ENCODE measurements at places on chromosomes 13 and 19.
A peak's percentile ranks its signal among the peaks of the same experiment; 100 is the strongest.

DNA sequence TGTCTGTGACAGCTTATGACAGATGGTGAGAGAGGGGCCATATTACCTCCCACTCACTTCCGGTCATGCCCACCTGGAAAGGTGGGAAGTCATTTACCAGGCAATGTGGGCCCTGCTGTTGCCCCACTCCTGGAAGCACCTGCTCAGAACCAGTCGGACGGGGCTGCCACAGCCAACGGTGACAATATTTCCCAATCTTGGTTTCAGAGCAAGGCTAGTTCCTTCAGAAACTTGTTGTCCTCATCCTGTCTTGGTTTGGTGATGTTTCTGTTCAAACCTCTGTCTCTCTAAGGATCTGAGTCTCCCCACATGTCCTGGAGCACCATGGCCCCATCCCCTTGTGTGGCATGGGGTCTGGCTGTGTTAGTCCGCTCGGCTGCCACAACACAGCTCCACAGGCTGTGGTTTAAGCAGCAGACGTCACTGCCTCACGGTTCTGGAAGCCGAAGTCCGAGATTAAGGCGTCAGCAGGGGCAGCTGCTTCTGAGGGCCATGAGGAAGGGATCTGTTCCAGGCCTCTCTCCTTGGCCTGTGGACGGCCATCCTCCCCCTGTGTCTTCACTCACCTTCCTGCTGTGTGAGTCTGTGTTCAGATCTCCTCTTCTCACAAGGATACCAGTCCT is 31.5 kb upstream of the SLC15A1 start:
- no peak for ATAC-seq

GRCh38 chr19:28468701-28469459 is 744.1 kb downstream of the UQCRFS1 start:
- ATAC-seq = no peak

DNA sequence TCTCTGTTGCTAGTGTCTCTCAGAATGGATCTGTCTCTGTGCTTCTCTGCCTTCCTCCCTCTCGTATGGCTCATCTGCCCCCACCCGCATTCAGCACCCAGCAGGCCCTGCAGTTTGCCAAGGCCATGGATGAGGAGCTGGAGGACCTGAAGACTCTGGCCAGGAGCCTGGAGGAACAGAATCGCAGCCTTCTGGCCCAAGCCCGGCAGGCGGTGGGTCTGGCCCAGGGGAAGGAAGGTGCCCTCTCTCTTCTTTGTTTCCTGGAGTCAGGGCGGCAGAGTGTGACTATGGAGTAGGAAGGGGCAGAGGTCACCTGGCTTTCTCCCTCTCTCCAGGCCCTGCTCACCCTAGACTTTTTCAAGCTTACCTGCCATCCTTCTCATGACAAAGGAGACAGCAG is 10.9 kb downstream of the KASH5 start:
- no peak for ATAC-seq

GRCh38 chr13:93775507-93776108 is 549.0 kb downstream of the GPC6 start:
- peak; percentile 65 for ATAC-seq

GRCh38 chr19:10681658-10682057 is 19.6 kb upstream of the QTRT1 start:
- no peak for ATAC-seq

DNA sequence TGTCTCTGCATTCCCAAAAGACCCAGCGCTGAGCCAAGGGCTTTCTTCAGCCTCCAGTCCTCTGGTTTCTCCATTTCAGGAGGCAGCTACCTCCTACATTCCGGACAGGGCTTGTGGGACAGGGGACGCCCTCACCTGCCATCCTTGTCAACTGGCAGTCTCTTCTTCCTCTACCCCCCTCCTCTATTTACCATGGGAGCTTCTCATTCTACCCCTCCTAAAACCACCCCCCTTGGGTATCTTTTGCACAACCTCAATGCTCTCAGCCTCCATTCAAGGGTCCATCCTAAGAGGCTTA is 43.8 kb downstream of the ZNF93 start:
- no peak for ATAC-seq
